ENCODE measurements at places on chromosomes 5 and 9. TPM values are rescaled to one million over a fixed set of nuclear protein-coding genes. Genes with fewer than 3 reads are reported as not detected.

The FAM151B gene
- polyA plus RNA-seq, result 0.88 TPM

The FBXO38 gene
- 10.2 TPM for polyA plus RNA-seq

The ANKRD20A1 gene
- polyA plus RNA-seq, result 0.17 TPM

The TTLL11 gene
- polyA plus RNA-seq, result 2.6 TPM

The EEIG1 gene
- polyA plus RNA-seq, result 13.0 TPM

The NR6A1 gene
- 1.0 TPM for polyA plus RNA-seq

The DPYSL3 gene
- polyA plus RNA-seq, result 15.2 TPM

The CARTPT gene
- not detected for polyA plus RNA-seq

The SRA1 gene
- polyA plus RNA-seq, result 35.8 TPM

The GABBR2 gene
- polyA plus RNA-seq, result under 0.01 TPM

The C9orf153 gene
- polyA plus RNA-seq, result 0.44 TPM

The FCN2 gene
- 0.44 TPM for polyA plus RNA-seq

The TEX48 gene
- not detected for polyA plus RNA-seq

The SH3GL2 gene
- polyA plus RNA-seq, result 2.1 TPM

The CSF2 gene
- polyA plus RNA-seq, result not detected

The PCYOX1L gene
- polyA plus RNA-seq, result 4.5 TPM

All from heart right ventricle (tissue), 16 donors.